ENCODE measurements at places on chromosomes 11 and 22.

- DNase-seq, result no peak
Measured at GRCh38 chr11:959608-960007, 33.9 kb downstream of the AP2A2 start.

DNA sequence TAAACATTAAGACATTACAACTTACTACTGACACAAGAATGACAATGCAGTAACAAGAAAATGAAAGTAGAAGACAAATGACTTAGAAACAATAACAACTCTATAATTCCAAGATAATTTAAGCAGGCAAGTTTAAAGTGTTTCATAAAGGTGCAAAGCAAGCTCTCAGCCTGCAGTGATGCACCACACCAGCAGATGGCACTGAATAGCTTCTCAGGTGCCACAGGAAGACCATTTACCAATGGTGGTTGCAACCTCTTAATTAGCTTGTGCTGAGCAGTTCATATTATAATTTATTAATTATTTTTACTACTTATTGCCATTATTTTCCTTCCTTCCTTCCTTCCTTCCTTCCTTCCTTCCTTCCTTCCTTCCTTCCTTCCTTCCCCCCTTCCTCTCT lies 60.6 kb downstream of the NXPE2 start:
- DNase-seq, result no peak

GRCh38 chr22:12697441-12697840 lies 2830.6 kb upstream of the OR11H1 start:
- DNase-seq, result no peak

GRCh38 chr22:38415561-38416321 lies 39.3 kb downstream of the KCNJ4 start:
- DNase-seq, result no peak

- DNase-seq, result no peak
Measured at GRCh38 chr11:67644042-67644441, 4.5 kb upstream of the TBX10 start.

- DNase-seq, result no peak
Measured at GRCh38 chr11:116427337-116427902, 345.4 kb downstream of the BUD13 start.

DNA sequence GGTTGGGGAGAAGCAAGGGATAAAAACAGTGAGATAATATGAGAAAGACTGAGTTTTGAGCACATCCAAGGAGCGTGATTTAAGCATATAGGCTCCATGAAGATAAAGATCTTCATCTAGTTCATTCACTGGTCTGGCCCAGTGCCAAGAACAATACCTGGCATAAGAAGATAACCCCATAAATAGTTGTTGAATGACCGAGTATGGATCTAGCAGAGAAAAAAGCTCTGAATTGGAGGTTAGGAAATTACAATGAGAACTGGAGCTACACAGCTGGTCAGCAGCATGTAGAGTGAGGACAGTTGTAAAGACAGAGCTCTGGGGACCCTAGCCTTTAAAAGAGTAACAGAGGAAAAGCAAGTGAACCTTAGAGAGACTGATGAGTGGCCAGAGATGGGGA lies 33.0 kb upstream of the PAK1 start:
- DNase-seq, result no peak

DNA sequence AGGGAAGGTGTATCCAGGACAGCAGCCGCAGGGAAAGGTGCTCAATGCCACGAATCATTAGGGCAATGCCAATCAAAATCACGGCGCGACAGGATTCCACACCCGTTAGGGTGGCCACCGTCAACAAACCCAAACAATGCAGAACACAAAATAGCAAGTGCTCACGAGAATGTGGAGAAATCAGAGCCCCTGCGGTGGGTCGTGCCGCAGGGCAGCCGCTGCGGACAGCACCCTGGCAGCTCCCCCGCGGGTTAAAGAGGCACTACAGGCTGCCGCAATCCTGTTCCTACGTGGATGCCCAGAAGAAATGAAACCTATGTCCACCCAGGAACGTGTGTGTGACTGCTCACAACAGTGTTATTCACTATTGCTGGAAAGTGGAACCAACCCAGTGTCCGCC lies 17.1 kb upstream of the TH start:
- no peak for DNase-seq

GRCh38 chr11:117998664-117999353 lies 12.6 kb downstream of the IL10RA start:
- no peak for DNase-seq

- DNase-seq, result no peak
Measured at GRCh38 chr11:129265125-129265788, 73.1 kb upstream of the ARHGAP32 start.

GRCh38 chr11:69920345-69921127 lies 101.3 kb upstream of the FGF3 start:
- DNase-seq, result no peak

Data from stimulated activated naive B cell treated with anti-CD40 and anti-IgM and Interleukin-4, amounts not matched to agents 10 μg/mL and 1 μg/mL and 100 μg/mL, for 72 hours (primary cell).